ENCODE measurements at places on chromosomes 13 and 19. TPM values are rescaled to one million over a fixed set of nuclear protein-coding genes. Genes with fewer than 3 reads are reported as not detected.

DNA sequence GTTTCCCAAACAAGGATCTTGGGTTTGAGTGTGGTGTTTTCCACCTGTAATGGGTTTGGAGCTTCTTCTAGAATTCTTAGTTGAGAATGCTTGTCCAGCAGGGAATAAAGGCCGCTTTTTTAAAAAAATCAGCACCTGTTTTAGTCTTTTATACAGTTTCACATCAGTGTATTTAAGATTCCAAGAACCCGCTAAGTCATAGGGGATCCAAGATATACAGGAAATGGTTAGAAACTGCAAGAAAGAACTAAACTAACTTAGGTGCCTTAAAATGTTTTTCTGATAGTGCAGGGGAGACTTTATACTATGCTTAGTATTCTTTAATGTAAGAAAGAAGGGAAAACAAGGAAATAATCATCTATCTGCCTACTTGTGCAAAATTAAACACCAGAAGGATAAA lies 74.7 kb downstream of the C13orf42 start:
- no peak for DNase-seq

DNA sequence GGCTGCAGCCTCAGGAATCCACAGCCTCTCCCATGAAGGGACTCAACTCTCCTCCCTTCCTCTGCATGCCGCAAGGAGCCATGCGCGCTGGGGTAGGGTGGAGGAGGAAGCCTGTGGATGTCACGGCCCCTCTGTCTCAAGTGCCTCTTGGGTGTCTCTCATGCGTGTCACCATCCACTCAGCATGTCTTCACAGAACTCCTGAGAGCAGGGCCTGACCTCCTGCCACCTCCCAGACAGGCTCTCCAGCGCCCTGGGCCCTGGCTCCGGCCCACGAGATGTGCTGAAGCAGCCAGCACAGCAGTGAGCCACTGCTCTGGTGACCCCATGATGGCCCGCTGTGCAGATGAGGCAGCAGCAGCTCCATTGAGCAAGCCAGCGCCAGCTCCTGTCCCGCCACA lies 25.9 kb upstream of the SPACA7 start:
- no peak for DNase-seq

DNA sequence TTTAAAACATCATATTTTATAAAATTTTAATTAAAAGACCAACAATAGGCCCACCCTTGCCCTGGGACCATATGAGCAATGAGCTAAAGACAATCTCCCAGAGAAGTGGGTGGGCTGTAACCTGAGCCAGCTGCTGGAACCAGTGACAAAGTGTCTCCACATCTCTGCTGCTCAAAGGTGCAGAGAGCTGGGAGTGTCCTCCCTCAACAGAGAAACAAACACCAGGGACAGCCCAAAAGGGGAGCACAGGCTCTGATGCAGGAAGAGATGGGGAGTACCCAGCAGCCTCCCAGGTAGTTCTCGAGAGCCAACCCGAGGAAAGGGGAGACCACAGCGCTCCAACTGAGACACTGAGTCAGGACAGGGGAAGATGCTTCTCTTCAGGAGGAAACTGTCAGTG lies 39.1 kb downstream of the DOCK9 start:
- no peak for DNase-seq

GRCh38 chr13:25971047-25971446 lies 80.8 kb downstream of the SHISA2 start:
- no peak for DNase-seq

- DNase-seq: no peak
Measured at GRCh38 chr19:3229346-3229743, 4.9 kb downstream of the CELF5 start.

GRCh38 chr13:110354123-110354627 lies 47.1 kb downstream of the COL4A2 start:
- DNase-seq: no peak

DNA sequence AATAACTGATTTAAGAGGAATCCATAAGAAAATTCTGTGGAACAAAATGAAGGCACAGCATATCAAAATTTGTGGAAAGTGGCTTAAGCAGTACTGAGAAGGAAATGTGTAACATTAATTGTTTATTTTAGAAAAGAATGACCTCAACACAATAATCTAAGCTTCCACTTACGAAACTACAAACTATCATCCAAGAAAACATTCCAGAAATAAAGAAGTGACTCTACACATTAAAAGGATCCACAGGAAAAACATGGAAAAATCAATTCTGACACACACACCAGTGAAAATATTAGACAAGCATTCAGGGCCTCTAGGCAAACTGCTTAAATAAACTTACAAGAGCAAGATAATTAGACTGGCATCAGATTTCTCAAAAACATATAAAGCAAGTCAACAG lies 14.0 kb downstream of the EXOSC8 start:
- DNase-seq: no peak

F7 gene
- polyA plus RNA-seq: 1.0 TPM

All from hindlimb muscle (tissue), 1 donor.